Hematopoietic multipotent progenitor cell treated with erythropoietin and hydrocortisone succinate and interleukin-3 and kit ligand, for 4 days (in vitro differentiated cells): ENCODE measurements at places on chromosomes 11 and 22.

DNA sequence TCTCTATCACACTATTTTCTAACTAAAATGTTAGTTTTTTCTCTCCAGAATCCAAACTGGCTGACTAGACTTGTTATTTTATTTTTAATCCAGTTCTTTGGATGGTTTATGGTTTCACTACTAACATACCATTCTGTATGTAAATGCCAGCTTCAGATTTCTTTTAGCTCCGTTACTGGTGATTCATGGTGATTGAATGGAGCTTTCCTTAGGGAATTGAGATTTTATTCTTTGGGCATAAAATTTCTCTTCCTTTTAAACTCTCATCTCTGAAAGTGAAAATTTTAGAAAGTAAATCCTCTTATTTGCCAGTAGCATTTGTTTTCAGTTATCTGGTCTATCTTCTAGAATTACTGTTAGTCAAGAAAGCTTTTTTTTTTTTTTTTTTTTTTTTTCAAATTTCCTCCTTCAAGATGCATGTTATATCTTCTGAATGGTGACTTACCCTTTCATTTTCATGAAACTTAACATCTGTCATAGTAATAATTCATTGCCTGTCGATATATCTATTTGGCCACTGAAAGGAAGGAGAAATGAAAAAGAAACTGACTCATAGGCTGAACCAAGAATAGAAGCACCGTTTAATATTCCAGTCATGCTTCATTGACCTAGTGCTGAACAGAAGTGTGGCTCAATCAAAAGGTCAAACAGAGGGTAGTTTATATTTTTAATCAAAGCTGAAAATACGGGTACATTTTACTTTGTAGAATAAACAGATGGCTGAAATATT, 6.4 kb downstream of the ENDOD1 start:
- DNase-seq = no peak

DNA sequence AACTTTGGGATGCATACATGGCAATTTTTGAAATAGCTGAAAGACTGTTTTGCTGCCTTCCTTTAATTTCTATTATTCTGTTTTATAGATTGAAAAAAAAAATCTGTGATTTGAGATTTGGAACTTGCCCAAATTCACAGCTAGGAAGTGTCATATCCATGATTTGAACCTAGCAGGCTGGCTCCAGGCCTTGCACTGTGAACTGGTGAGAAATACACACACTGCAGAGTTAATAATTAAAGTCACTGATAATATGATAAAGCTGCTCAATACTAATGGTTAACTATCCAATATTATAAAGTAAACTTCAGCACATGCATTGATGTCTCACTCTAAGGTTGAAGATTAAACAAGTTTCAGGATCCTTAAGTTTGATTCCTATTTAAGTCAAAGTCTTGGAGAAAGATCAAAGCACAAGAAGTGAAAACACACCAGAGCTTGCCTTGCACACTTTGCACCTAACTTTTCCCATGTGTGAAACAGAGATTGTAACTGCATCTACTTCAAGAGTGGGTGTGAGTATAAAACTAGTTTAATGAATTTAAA, 150.6 kb upstream of the CCDC179 start:
- no peak for DNase-seq

- no peak for DNase-seq
Observed at GRCh38 chr11:32033067-32033466, 57.8 kb upstream of the RCN1 start.

DNA sequence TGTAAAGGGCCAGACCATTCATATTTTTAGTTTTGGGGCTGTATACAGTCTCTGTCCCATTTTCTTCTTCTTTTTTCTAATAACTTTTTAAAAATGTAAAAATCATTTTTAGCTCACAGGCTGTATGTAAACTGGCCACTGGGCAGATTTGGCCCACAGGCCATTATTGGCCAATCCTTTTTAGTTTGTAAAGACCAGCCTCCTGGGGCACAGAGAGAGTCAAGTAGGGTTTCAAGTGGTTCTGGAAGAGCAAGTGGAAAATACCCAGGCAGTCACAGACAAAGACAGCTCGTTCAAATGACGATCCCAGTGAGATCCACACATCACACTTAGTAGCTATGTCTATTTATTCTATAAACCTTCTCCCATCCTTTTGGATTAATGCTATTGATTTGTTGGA, 150.2 kb upstream of the ARHGAP20 start:
- DNase-seq = no peak

DNA sequence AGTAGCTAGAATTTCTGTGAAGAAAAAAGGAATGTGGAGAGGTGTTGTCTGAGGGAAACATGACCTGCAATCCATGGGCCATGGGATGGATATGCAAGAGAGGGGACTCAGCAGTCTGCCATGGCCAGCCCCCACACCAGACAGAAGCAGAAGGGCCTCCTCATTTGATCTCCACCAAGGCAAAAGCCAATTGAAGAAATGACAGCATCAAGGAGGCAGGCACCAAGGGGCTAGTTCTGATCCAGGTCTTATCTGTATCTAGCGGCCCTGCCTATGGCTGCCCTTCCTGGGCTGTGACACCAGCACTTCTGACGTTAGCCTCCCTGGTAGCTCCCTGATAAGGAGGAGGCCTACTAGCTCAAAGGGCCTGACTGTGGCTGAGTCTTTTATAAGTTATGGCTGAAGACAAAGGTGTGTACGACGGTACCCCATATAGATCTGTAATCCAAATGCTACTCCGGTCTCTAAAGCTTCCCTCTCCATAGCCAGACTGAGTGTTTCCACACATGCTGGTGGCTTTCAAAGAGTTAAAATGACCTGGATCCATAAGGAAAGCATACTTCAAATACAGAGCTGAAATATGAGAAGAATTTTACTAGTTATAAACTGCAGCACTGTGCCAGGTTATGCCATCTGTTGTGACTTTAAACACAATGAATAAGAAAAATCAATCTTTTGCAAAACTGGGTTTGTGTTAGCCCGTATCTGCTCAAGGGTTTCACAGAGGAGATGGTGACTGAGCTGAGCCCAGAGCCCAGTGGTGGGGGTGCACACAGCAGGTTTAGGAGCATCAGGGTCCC, 34.4 kb downstream of the HIRA start:
- DNase-seq = peak; percentile 95

GRCh38 chr22:36334821-36335603, 52.8 kb downstream of the MYH9 start:
- peak; percentile 89 for DNase-seq

DNA sequence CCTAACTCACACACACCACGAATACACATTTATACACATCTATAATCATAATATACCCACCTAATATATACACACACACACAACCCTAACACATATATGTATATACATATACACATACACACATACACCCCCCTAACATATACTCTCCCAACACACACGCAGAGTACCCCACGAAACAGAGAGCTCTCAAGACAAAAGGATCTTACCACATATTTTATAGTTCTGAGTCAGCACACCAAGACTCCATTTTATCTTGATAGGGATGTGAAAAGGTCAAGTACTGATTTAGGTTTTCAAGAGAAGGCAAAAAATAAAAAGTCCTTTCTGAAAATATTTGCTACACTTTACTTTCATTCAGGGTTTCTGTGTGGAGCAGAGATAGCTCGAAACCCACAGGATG, 1207.2 kb downstream of the LRRC4C start:
- DNase-seq = no peak

GRCh38 chr22:39292561-39293074, 26.8 kb downstream of the RPL3 start:
- DNase-seq = peak; percentile 74

DNA sequence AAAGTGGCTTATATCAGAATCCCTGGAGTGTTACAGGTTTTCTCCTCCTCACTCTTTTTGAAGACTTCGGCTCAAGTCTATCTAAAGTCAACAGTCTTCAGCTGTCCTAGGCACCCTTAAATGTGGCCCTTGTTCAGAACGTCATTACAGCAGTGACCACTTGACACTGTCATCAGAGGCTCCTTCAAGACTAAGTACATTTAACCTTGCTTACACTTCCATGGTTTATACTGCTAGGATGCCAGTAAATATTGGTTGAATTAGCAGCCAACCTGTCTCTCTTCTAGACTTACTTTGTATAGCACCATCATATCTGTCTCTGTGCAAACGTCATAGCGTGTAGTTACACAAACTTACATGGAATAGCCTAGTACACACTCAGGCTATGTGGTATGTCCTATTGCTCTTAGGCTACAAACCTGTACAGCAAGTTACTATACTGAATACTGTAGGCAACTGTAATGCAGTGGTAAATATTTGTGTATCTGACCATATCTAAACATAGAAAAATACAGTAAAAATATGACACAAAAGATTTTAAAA, 13.3 kb upstream of the C11orf91 start:
- DNase-seq = no peak

DNA sequence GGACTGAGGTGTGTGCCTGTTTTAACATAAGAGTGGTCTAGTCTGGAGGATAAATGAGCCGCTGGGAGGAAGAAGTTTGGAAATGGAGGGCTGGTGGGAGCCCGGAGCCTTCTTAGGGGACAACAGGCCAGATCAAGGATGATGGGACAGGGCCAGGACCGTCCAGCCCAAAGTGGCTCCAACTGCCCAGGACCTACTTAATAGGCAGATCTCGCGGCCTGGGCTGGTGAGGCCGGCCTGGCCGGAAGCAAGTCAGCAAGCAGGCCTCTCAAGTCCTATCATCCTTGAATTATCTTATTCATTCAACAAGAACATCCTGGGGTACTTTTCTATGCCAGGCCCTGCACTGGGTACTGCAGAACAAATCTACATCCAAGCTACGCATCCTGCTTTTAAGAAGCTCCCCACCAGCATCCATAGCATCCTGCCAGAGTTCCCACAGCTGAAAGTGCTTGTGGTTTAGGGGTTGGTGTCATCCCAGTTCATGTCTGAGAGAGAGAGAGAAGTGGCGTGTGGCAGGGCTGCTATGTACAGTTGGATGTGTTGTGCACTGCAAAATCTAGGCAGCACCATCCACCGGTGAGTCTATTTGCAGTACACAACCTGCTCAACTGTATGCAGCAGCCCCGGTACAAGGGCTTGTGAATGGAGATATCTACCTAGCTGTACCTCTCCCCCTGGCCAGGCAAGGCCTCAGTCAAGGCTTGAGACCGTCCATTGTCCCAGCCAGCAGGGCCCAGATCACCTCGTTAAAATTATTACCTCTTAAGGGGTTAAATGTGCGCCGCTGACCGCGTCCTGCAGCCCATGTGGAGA, 82.1 kb downstream of the FBLN1 start:
- no peak for DNase-seq
